NCI-H774 (cell line): ENCODE measurements at places on chromosomes 12 and 14.

DNA sequence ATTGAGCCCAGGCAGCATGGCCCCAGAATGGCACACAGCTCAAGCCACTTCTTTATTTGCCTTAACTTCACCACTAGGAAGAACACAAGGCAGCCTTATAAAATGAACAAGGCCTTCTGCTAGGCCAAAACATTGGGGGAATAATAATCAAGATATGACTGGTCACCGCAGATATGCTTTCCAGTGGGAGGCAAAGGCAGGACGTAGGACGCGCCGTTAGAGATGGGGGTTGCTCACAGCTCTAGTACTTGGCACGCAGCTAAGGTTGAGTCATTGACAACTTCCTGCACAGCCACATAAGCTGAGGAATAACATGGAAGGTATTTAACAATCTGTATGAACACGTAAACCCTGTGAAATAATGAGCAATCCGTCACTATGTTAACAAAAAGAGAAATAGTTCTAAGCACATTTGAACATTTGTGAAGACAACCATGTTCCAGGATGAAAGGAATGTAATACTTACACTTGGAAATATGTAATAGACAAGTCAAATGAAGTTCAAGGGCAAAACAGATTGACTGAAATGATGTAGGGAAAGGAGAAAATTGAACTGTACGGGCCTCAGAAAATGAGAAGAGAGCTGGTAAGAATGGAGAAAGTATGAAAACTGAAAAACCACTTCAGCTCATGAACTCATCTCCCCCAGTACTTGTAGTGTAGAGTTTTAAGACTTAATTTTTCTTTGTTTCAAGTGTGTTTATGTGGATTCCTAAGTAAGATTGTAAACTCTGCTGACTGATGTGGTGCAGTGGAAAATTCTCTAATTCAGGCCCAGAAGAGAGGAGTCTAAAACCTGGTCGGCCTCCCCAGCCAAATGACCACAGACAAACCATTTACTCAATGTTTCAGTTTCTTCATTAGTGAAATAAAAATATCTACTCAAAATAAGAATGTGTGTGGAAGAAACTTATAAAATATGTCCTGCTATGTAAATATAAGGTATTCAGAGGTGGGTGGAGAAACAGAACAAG lies 59.3 kb upstream of the CCDC91 start:
- no peak for DNase-seq

DNA sequence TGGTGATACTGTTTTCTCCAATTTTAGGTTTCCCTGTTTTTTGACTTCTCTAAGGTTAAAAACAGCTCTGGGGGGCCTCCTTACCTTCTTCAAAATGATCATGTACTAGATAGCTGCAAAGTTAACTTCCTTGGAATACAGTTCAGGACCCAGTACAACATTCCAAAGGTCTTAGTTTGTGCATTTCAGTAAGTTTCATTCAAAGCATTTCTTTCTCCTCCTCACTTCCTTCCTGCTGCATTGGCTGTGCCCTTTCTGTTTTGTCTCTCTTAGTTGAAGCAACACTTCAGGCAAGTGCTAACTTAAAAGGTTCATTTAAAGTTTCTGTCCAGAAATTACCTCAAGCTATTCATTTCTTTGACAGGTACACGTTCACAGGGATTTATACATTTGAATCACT lies 95.7 kb downstream of the SCN8A start:
- no peak for DNase-seq

DNA sequence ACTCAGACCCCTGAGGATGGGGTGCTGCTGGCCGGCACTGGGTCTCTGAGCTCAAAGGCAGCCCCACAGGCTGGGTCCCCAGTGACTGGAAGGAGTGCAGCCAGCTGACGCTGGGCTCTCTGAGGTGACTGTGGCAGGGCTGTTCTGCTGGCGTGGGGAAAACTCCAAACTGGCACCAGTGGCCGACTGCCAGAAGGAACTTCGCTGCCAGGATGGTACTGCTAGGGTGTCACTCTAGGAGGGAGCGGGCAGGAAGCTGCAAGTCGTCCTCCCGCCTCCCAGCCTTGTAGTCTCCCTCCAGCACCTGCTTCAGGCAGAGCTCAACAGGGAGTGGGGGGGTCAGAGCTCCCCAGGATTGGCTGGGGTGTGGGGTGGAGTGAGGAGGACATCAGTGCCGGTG lies 41.3 kb downstream of the CDC42BPB start:
- DNase-seq, result no peak

GRCh38 chr12:1473418-1473817 lies 121.0 kb downstream of the FBXL14 start:
- DNase-seq, result no peak

DNA sequence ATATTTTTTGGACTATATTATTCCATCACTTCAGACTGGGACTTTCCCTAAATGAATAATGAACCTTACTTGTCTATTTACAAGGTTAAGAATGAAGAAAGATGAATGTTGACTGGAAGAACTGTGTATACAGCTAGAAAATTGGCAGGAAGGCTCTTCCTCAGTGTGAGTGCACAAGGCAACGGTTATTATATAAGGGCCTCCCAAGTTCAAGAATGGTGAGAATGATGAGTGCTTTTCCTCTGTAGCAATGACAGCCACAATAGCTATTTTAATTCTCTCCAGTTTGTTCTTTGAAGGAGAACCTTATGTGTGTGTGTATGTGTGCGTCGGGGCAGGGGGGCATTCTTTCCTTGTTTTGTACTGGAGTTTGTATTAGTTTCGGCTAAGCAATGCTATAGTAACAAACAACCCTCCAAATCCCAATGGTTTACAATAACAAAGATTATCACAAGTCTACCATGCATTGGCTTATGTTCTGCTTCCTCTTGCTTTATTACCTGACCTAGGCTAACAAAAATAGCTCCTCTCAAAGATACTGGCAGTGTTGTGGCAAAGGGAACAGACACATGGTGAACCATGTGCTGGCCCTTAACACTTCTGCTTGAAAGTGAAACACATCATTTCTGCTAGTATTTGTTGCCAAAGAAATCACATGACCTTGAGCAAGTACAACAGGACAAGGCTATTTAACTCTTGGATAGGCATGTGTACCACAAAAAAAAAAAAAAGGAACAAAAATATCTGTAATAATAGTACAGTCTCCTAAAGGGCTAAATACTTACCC lies 139.5 kb downstream of the RMST start:
- no peak for DNase-seq

- DNase-seq, result no peak
These were observed 72.4 kb upstream of the PPP2R5C start for GRCh38 chr14:101689039-101689501.

- no peak for DNase-seq
These were observed 43.9 kb upstream of the SLC2A13 start for GRCh38 chr12:40149673-40150260.

GRCh38 chr12:44285321-44285960 lies 449.6 kb downstream of the TMEM117 start:
- no peak for DNase-seq

DNA sequence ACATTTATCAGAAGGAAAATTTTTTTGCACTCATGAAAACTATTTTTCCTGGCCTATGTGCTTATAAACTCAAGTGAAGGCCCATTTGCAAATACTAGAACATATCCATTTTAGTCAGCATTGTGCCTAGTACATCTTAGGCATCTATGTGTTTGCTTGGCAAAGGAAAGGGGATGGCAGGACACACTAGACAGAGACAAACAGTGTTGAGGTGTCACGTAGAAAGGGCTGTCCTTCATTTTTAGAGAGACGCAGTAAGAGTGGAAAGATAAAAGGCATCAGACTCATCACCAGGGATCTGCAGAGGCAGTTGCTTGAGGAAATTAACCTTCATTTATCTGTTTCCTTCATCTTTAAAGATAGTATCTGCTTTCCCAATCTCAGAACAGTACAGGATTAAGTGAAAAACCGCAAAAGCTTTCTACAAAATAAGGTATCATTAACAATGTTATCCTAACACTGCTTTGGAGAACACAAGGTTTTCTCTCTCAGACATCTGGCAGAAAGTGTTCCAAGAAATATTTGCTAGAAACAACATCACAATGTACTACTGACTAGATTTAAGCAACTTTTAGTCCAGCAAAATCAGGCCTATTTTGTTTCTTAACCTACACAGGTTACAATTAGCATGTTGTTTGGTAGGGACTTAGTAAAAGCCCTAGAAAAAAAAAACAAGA lies 2.0 kb downstream of the YBX3 start:
- no peak for DNase-seq

GRCh38 chr12:105804591-105805265 lies 334.0 kb downstream of the NUAK1 start:
- no peak for DNase-seq

GRCh38 chr12:75685617-75686225 lies 174.3 kb upstream of the KRR1 start:
- no peak for DNase-seq

- peak; percentile 83 for DNase-seq
These were observed 20.1 kb downstream of the TPCN1 start for GRCh38 chr12:113241191-113242025.
